ENCODE measurements at places on chromosomes 16 and 17.

GRCh38 chr17:50977487-50978159 is 111.5 kb upstream of the TOB1 start:
- no peak for DNase-seq

DNA sequence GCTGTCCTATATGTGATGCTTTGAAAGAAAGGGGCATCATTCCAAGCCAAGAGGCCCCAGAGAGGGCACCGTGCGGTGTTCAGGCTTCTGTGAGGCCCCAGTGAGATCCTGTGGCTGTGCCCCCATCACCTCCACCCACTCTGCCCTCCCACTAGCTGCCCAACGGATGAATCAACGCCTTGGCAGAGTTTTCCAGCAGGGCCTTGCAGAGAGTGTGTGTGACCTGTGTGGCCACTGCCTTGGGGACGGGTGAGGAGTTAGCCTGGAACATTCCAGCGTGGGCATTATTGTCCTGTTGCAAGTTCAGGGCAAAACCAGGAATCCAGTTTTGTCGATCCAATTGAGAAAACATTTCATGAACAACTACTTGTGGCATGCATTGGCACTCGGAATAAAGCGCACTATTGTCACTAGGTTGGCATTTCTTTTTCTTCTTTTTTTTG is 53.7 kb downstream of the SF3B3 start:
- no peak for DNase-seq

- no peak for DNase-seq
Measured at GRCh38 chr16:86095906-86096485, 197.0 kb downstream of the IRF8 start.

GRCh38 chr17:72183194-72183685 is 62.4 kb downstream of the SOX9 start:
- DNase-seq = no peak

- peak; percentile 93 for DNase-seq
Measured at GRCh38 chr17:79839356-79840268, at the start of gene CBX4. Gene CBX4, minus strand, starts transcription at chr17:79839440. Its CDS starts 189 bp downstream, at chr17:79839251.

GRCh38 chr17:21275047-21275578 is 9.4 kb upstream of the MAP2K3 start:
- no peak for DNase-seq

- peak; percentile 26 for DNase-seq
Measured at GRCh38 chr16:165539-166374, at the start of gene HBM. Gene HBM, plus strand, starts transcription at chr16:165978. Its CDS starts 20 bp downstream, at chr16:165998.

- DNase-seq = no peak
Measured at GRCh38 chr17:12909046-12909445, 108.8 kb downstream of the ELAC2 start.

- DNase-seq = no peak
Measured at GRCh38 chr16:27489906-27490305, 59.8 kb downstream of the GTF3C1 start.

GRCh38 chr17:68441070-68441770 is 16.1 kb downstream of the WIPI1 start:
- no peak for DNase-seq

DNA sequence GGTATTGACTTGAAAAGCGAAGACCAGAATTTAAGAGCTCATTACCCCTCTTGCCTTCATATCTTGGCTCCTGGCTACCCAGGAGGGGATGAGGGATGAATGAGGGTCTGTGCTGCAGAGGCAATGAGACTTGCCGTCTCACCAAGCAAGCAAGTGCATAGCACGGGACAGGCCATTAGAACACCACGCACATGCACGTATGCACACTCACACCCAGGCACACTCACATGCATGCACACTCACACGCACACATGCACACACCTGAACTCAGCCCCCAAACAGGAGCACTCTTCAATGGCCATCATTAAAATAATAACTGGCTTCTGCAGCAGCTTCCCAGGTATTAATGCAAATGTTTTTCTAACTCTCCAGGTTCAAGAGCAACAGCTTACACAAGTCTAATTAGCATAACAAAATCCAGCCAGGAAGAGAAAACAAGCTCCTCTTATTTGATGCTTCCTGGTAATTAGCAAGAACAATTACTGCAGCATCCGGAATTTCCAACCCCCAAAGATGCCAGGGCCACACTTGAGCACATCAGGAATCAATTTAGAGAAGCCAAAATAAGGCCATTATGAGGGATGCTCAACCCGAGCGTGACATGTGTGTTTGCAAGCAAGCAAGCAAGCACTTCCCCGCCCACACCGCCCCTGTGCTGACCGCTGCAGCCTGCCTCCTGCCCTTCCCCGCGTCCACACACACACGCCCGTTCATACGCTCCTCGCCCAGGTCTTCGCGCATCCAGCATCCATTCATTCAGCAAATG is 171.6 kb upstream of the TNRC6C start:
- DNase-seq = no peak

- no peak for DNase-seq
Measured at GRCh38 chr17:4944163-4944553, 4.1 kb downstream of the RNF167 start.

DNA sequence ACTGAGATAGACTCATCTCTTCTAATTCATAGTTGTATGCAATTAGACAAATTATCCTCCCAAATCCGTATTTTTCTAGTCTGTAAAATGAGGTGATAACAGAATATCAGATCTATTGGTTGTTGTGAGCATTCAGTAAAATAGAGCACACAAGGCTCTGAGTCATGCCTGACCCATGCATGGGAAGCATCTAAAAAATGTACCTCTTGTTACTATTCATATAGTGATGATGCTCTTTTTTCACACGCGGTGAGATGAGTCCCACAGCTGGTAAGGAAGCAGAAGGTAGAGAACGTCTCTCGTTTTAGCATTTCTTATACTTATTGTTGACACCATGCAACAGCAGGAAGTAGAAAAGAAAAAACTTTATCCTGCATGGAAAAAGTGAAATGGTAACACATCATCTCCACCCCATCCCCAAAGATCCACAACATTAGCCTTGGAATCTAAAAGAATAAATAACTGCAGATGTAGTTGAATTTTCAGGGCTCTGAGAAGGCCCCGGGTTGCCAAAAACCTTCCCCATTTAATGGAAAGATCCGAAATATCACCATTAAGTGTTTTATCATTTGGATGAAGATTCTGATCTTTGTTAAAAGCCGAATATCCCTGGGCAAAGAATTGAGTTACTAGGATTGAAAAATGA is 215.6 kb downstream of the TMEM114 start:
- DNase-seq = no peak

GRCh38 chr16:78583441-78583840 is 484.0 kb downstream of the WWOX start:
- DNase-seq = no peak

DNA sequence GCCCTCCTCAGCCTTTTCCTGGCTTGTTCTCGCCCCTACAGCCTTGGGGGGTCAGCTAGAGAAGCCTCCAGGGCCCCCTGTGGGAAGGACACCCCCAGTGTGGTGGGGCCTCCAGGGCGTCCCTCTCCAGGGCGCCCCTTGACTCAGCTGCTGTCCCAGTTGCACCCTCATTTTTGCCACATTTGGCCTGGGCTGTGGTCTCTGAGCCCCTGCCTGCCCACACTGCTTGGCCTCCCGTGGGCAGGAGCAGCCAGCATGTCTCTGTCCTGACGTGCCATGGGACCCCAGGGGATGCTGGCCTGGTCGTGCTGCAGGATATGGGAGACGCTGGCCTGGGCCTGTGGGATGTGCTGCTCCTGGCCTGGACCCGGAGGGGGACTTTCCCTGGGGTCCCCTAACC is 5.0 kb downstream of the CHTF18 start:
- DNase-seq = no peak

- no peak for DNase-seq
Measured at GRCh38 chr16:972316-973002, 1.7 kb upstream of the LMF1 start.

DNA sequence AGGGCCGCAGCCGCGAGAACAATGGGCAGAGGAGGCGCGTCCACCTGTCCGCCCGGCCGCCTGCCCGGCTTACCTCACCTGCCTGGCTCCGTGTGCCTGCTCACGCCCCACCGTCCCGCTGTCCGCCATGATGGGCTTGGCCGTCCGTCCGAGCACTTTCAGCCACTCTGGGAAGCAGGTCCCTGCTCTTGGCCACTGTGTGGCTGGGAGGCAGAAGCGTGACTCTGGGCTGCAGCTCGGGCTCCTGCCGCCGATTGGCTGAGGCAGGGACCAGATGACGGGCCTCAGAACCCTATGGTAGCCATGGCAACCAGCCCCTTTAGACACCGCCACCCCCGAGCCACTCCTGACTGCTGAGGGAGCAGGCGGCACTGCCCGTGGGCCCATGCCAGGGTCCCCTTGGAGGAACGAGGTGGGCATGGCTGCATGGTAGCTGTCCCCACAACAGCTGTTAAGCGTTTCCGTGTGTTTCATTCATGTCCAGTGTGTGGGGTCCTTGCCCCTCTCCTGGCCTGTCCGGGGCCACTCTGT is 8.9 kb upstream of the AXIN1 start:
- no peak for DNase-seq

DNA sequence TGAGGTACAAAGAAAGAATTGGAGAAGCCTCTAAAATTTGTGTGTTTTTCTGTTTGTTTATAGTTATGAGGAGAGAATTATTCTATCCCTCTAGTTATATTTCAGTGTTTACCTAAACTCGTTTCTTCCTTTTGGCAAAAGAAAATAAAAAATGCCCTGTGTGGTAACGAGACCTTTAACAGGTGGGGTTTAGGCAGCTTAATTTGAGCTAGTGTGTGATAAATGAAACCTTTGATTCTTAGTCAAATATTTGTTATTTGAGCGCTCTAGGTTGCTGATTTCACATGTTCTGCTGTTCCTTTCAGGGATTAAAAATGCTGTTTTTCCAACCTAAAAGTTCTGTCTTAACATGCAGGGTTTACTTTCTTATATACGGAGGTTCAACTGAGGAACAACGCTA is 17.5 kb downstream of the ERCC4 start:
- no peak for DNase-seq

DNA sequence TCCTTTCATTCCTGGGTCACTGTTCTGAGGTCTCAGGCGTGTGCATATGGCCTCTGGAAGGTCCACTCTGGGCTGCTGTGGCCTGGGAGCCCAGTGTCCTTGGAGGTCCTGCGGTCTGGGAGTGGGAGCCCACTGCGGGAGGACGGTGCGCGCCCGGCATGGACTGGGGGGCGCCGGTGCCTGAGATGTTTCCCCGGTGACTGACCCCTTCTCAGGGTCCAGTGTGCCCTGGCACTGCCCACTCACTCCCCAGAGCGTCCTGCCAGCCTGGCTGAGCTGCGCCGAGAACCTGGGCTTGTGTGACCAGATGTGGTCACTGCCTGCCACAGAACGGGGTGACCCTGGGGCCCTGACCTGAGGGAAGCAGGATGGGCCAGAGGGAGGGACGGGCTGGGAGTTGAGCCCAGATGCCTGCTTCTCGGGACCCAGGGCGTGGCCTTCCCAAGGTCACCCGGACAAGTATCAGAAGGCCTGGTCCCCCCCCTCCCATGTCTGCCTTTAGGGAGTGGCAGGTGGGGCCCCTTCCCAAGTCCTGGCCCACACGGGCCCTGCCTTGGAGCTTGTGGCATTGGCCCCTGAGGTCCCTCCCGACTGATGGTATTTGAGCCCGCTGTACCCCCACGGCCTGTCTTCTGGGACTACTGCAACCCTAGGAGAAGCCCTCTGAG is 1.1 kb upstream of the RHBDL1 start:
- no peak for DNase-seq

GRCh38 chr17:82155606-82156005 is 57.0 kb downstream of the CCDC57 start:
- DNase-seq = no peak

DNA sequence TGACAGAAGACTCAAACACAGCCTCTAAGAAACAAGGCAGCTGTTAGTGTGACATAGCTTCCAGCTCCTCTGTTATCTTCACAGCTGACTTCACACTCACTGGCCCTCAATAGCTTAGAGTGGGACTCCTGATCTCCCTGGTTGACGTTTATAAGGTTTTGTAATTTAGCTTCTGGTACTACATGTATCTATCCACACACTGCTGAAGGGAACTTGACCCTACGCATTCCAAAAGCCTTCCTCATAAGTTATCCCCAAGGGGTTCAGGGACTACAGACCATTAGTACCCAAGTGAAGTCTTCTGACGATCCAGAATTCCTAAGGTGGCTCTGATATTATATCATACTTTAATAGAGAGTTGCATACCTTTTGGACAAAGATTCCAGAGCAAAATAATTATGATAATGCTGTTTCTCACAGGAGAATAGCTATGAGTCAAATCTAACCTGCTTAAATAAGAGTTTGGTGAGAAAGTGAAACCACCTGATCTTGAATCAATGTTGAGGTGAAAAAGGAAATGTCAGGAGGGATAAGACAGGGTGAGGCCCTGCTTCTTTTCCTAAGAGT is 14.5 kb downstream of the ACACA start:
- no peak for DNase-seq

DNA sequence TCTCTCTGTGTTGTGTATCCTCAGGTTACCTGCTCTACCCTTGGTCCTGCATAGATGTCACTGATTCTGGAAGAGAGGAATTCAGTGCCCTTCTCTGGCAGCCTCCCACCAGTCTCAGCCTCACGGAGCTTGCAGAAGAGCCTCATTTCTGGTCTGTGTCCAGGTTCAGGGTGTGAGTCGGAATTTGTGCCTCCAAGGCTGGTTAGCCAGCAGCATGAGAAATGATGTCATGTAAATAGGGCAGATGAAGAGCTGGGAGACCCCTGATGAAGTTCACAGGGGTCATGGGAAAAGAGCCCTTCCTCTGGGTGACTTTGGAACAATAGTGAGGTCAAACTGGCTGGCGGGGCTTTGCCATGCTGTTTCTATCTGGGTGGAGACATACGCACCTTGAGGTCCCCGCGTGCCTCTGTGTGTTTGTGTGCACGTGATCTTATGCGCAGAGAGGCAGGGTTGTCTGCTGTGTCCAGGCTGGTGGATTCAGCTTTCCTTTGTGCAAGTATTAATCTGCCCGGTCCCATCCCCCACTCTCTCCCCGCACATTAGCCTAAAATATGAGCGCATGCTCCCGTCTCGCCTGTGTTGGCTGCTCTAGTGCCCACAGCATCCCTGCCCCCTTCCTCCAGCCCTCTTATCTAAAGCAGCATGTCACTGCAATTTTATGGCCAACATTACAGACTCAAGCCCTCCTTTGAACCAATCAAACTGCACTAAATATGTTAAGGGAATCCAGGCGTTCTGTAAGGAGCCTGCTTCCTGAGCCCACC is 256.3 kb upstream of the ZFHX3 start:
- no peak for DNase-seq

DNA sequence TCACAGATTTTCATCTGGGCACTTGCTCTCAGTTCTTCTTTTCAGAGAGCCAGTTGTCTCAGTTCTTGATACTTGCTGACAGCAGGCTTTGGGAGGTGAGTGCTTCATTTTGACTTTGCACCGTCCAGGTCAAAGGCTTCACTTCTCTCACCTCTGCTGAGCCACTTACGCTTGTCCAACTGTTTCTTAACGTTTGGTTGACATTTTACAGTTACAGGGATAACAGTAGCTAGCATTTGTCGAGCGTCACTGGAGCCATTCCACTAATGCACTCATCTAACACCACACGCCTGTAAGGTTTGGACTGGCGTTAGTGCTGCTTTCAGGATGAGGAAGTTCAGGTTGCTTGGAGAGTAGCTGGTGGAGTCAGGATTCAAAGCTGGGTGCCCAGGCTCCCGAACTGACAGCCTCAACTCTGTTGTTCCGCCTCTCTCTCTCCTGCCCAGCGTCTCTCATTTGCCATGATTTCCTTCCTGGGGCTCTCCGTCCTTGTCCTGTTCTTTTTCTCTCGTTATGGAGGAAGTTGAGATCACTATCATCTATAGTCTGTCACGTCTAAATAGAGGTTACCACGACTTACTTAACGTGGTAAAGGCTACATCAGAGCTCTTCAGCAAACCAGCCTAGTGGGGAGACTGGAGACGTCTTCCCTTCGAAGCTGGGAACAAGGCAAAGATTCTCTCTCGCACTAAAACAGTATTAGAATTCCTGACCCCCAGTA is 220.8 kb downstream of the RPTOR start:
- DNase-seq = no peak

GRCh38 chr17:17497065-17497844 is 1.1 kb upstream of the RASD1 start:
- DNase-seq = no peak
